ENCODE measurements at places on chromosomes 3 and 15.

- DNase-seq, result no peak
These were observed 161.9 kb upstream of the ATP11B start for GRCh38 chr3:182631183-182632076.

DNA sequence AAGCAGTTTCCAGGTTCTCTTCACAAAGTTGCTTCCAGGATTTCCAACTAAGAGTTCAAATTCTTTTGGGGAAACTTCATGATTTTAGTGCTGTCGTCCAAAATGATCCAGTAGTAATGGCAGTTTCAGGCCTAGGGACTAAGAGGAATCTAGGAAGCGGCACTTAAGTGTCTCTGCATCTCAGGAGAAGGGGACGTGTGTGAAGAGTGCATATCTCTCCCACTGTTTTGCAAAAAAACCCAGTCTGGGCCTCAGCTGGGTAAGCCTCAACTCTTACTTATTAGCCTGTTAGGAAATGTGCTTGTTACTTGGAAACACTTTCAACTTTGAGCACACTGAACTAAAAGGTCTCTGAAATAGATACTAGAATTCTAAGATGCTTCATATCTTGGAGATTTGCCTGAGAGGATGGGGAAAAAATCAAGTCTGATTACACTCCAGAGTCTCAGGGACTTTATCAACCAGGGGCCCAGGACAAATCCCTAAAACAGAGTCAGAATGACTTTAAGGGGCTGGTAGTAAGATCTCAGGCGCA is 81.8 kb downstream of the WDR76 start:
- DNase-seq, result no peak

- peak; percentile 53 for DNase-seq
These were observed 750 bp downstream of the PODXL2 start for GRCh38 chr3:127629467-127630403.

DNA sequence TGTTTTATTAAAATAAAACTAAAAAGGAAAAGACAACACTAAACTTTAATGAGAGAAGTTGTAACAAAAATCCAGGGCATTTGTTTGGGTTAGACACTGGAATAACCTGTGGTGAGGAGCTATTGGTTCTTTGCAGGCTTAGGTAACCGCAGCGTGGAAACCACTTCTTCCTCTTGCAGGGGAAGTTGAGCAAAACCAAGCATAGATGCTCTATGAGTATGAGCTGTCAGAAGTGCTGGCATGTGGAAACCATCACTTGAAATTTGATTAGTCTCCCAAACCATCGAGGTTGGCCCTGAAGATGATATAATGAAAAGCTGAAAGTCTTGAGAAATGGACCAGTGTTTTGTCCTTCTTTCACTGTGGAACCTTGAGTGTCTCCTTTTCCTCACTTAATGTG is 127.1 kb upstream of the RBMS3 start:
- DNase-seq, result no peak

DNA sequence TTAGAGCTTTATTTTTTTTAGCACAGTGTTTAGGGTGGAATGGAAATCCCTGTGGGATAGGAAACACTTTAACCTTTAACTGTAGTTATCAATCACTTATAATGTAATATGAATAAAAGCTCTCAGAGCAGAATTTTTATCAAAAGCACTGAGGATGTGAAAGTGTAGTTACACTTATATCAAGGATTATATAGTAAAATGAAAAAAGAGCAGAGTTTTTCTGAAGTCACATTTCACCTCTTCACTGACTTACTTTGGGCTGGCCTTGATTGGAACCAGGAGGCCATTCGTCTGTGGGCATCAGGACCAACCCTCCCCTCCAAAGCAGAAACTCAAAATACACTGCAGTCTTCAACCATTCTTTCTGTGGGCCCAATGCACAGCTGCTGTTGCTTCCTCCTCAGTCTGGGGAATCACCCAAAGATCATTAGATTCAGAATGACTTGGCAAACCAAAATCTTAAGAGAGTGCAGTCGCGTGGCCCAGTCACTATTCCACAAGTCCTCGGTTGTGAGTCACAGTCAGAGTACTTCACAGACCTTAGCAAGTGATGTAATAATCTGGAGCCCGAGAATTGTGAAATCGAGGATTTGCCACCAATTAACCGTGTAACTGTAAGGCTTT is 132.6 kb upstream of the COL8A1 start:
- peak; percentile 80 for DNase-seq

DNA sequence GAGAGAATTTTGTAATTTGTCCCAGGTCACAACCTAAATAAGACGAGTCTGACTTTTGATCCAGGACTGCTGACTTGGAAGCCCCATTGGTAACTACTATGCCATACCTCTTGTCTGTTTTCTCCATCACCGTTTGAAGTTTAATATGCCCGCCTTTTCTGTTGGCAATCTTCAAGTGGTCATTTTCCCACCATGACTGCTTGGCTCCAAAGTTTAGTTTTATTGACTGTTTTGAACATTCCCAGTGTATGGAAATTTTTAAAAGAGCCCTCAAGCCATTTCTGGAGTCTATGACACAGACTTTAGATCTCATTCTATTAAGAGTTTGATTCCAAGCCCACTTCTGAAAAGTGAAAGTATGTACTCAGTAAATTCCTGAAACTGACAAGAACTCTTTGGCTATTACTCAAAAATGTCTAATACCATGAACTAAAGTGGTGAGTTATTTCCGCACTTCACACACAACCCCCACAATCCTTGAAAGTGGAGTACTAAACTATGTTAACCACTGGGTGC is 136.7 kb upstream of the ADAMTS9 start:
- no peak for DNase-seq

DNA sequence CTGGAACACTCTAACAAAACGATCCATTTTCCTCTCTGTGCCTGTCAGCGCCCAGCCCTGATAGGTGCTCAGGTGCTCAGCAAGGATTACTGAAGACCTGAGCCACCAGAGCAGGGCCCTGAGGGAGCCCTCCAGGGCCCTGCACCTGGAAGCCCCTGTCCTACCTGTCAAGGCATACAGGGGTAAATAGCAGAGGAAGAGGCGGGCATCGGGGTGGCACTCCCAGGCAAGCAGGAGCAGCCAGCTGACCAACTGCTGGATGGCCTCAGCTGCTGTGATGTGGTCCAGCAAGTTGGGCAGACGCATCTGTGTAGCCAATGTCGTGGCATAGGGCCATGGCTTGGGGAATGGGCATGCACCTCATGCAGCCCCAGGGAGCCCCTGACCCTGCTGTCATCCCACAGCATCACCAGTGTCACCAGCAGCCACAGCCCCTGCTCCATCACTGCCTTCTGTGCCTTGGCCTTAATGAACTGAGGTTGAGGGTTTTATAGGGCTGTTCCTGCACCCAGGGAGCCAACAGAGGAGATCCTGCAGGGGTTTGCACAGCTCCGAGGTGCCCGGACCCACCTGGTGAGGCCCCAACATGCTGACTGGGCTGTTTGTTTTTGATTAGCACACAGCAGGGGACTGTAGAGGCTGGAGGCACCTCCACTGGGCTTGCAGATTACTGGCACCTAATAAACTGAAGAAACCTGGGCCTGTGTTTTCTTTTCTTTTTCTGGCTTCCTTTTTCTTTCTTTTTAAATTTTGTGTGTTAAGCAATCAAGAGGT is 7.9 kb upstream of the WDR6 start:
- DNase-seq, result no peak

- no peak for DNase-seq
These were observed 44.3 kb upstream of the POLR2M start for GRCh38 chr15:57662091-57662744.

GRCh38 chr3:124032311-124032880 is 40.5 kb upstream of the ROPN1 start:
- DNase-seq, result no peak

DNA sequence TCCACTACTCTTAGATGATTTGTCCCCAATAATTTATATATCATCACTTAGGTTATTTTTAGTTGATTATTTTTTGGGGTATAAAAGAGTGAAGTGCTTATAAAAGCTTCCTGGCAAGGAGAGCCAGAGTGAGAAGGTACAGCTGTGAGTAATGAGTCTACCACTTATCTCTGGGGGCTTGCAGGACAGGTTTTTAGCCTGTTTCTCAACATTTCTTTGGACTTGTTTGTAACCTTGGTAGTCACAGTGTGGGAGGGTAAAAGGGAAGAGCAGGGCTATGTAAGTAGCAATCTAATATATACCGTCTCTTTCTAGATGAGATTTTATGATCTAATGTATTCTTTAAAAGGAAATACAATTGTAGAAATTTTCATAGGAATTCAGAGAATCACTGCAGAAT is 321.3 kb upstream of the GOLIM4 start:
- DNase-seq, result no peak
